ENCODE measurements at places on chromosomes 5 and 9.

DNA sequence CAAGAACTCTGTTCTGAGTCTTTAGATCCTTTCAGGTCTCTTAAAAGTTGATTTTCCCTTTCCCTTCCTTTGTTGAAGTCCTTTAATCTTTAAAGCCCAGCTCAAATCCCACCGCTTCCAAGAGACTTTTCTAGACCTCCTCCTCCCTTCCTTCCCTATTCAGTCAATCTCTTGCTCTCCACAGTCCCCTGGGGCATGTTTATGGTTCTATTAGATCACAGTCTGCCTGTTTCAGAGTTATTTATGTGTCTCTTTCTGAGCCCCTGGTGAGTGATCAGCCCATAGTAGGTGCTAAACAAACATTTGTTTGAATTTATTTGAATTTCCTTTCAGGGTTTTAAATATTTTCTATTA is 7.2 kb upstream of the ARSI start:
- no peak for DNase-seq

DNA sequence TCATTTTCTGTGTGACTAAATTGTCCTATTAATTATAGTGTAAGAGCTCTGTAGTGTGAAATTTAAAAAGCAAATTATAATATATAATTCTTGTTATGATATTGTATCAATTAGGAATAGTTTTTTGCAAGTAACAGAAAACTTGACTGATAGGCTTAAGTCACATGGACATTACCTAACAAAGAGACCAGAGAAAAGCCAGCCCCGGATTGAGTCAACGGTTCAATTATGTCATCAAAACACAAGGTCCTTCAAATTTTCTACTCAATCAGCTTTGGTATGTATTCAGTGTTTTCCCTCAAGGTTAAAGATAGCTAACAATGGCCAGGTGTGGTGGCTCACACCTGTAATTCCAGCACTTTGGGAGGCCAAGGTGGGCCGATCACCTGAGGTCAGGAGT is 126.7 kb upstream of the PTGER4 start:
- DNase-seq, result no peak

- DNase-seq, result no peak
Observed at GRCh38 chr9:4424038-4424437, 66.2 kb upstream of the SLC1A1 start.

DNA sequence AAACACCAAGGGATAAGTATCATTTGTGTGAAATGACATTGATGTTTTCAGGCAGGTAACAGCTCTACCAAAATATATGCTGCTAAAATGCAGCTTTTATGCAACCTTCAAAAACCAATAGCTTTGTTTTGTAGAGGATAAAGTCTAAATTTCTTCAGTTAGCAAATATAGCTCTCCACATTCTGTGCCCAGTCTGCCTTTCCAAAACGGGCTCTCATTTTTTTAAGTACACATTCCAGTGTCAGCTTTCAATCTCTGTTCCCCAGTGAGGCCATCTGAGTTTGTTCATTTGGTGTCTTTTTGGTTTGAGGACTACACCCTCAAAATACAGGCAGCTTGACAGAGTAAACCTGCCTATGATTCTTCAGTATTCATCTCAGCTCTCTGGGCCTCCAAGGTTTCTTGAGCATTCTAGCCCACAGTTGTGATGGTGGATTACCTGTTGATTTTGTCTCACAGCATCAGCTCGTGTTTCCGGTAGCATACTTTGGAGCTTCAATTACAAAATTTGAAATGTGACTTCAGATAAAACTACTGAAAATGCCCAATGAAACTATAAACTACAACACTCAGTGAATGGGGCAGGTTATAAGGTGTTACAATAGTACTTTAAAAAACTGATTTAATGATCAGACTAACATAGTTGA is 55.7 kb downstream of the NR3C1 start:
- no peak for DNase-seq

DNA sequence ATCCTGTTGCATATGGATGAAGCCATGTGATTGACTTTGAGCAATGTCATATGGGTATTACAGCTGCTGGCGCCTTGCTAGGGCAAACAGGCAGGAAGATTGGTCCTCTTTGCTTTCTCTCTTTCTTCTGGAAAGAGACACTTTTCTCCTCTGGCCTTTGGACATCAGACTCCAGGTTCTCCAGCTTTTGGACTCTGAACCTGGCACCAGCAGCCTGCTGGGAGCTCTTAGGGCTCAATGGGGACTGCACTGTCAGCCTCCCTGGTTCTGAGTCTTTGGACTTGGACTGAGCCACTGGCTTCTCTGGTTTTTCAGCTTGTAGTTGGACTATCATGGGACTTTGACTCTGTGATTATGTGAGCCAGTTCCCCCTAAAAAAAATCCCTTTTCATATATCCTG is 34.8 kb upstream of the TENT4A start:
- DNase-seq, result no peak

DNA sequence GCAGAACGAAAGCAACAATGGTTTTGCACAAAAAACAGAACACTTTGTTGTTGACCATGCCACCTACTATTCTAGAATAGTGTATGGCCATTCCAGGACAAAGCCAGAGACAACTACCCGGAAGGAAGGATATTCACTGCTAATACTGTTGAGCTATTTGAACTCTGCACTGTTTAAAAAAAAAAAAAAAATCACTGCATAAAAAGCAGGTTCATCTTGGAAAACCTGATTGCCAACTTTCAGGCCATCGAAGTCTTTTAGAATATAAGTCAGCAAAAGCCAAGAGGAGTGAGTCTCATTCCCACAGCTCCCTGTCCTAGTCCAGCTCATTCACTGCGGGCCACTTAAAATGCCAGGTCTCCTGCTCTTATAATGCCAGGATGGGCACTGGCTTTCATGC is 4.0 kb downstream of the ENC1 start:
- DNase-seq, result no peak

GRCh38 chr5:132298298-132299212 is 4.4 kb downstream of the SLC22A4 start:
- no peak for DNase-seq

- no peak for DNase-seq
Observed at GRCh38 chr9:69674716-69675438, 2.7 kb upstream of the APBA1 start.

DNA sequence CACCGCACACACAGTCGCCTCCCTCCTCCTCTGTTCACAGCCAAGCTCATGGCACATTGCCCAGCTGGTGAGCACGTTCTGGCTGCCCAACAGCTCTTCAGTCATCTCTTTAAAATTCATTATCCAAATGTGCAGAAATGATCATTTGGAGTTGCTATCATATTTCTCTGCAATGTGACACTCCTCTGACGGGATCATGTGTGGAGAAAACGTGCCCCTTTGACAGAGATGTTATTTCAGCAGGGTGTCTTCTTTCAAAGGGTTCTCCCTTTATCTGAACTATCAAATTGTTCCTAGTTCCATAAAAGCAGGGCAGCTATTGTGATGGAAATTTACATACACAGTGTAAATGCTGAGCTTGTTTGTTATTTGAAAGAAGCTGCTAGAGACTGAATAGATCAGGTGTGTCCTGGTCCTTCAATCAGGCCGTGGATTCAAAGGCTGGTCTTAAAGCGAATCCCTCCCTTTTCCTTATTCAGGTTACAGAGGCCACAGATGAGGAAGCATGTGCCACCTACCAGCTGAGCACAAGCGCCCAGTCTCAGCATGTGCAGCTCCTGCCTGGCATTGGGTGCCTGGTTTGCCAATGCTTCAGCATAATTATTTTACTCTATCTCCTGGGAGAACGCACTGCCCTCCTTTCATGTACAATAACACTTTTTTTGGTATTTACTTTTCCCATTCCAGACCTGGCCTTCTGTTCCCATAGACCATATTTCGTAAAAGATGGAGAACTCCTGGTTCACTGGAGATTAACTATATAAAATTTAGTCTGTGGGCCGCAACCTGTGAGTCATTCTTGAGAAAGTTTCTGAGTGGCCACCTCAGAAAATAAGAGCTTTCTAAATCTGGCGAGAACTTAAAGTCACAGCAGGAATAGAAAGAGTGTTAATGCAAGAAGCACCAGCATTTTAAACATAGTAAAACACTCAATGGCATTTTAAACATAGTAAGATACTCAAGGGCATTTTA is 433.7 kb downstream of the ENC1 start:
- peak; percentile 80 for DNase-seq

- no peak for DNase-seq
Observed at GRCh38 chr9:86200599-86201162, 58.8 kb downstream of the C9orf153 start.
